HFFc6 (cell line): ENCODE measurements at places on chromosomes 2 and 18. TPM values are rescaled to one million over a fixed set of nuclear protein-coding genes. Genes with fewer than 3 reads are reported as not detected.

CBLN2 gene
- not detected in 3 replicates for total RNA-seq

GRCh38 chr2:174007010-174007409, 41.8 kb upstream of the SP3 start:
- no peak overlapping the region for H3K4me3 ChIP-seq
- H3K4me1 ChIP-seq, result peaks cover 62% of the 10 kb centered on the region
- DNase-seq, result no peak

AQP12A gene
- total RNA-seq, result not detected in 3 replicates

DNA sequence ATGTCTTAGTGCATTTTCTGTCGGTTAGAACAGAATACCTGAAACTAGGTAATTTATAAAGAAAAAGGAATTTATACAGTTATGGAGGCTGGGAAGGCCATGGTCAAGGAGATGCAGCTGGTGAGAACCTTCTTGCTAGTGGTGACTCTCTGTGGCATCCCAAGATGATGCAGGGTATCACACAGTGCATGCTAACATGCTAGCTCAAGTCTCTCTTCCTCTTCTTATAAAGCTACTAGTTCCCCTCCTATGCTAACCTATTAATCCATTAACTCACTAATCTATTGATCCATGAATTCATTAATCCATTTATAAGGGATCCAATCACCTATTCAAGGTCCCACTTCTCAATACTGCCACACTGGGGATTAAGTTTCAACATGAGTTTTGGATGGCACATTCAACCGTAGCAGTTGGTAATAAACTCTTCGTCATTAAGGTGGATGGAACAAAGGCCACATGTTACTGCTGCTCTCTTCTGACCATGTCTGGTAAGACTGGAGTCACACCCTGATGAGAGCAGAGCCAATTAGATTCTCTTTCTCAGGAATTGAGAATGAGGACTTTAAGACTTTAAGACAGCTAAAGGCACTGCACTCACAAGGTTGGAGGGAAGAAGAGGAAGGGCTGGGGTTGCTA, 211.6 kb upstream of the SMAD7 start:
- no peak overlapping the region for H3K4me3 ChIP-seq
- peaks cover 21% of the 10 kb centered on the region for H3K36me3 ChIP-seq
- H3K27me3 ChIP-seq, result no peaks in the 10 kb centered on the region; the same call in 1 of the 2 replicates
- no peak for DNase-seq
- H3K27ac ChIP-seq, result no peak overlapping the region

DNA sequence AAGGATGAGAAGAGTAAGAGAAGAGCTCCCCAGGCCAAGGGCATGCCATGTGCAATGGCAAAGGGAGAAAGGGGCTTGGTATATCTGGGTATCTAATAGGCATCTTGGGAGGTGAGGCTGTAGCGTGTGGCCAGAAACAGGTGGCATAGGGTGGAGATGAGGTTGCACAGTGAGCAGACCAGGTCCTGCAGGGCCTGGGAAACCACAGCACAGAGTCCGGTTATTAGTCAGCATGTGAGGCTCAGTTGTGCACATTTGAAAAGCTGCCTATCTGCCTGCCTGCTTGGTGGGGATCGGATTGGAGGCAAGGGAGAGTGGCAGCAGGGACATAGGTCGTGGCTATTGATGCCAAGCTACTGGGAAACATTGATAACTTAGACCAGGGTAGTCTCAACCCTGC, 190.6 kb downstream of the TPGS2 start:
- no peaks in the 10 kb centered on the region for H3K36me3 ChIP-seq
- peaks cover 36% of the 10 kb centered on the region for H3K4me1 ChIP-seq
- no peak overlapping the region for H3K27ac ChIP-seq
- DNase-seq, result no peak
- no peak overlapping the region for H3K4me3 ChIP-seq
- H3K27me3 ChIP-seq, result no peaks in the 10 kb centered on the region

DNA sequence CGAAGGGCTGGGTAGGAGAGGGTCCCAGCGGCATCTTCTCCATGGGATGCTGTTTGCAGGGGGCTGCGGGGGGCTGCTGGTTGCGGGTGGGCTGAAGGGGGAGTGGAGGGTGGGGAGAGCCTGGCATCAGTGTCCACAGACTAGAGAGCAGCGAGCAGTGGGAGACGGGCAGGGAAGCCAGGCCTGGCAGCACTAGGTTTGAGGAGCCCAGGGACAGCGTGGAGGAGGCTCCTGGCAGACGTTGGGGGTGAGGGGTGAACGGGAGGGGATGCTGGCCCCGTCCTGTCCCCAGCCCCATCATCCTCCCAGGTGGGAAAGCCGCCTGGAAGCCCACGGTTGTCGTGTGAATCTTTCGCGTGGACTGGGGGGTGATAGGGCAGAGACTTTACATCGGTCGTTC, 48.2 kb upstream of the TFCP2L1 start:
- DNase-seq, result no peak
- no peak overlapping the region for H3K27ac ChIP-seq
- H3K4me3 ChIP-seq, result no peak overlapping the region
- H3K27me3 ChIP-seq, result peaks cover 23% of the 10 kb centered on the region
- no peaks in the 10 kb centered on the region for H3K4me1 ChIP-seq

DNA sequence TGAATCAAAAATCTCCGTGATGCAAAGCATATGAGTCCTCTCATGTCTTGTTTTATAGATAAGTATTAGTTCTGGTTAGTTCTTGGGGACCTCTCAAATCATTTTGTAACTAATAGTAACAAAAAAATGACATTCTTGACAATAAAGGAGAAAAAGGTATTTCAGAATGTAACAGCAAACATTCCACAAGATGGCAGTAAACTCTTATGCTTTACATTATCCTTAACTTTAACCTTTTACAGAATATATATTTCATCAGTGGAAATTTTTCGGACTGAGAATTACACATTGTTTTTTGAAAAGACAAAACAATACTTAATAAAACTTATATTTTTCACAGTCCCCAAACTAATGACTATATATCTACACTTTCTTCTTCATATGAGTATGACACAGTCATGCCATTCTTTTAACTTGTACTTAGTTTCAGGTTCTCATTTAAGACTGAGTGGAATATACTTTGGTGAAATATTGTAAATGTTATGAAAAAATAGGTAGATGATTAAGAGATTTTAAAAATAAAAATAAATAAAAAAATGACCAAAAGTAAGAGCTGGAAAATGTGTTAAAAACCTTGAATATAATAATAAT, 142.9 kb upstream of the NXPH2 start:
- no peak for DNase-seq
- no peaks in the 10 kb centered on the region for H3K36me3 ChIP-seq
- no peaks in the 10 kb centered on the region for H3K4me1 ChIP-seq
- H3K27me3 ChIP-seq, result no peaks in the 10 kb centered on the region; the same call in 1 of the 2 replicates

GRCh38 chr2:65436824-65437221, 4.4 kb upstream of the SPRED2 start:
- no peak for DNase-seq
- H3K27ac ChIP-seq, result peak overlapping the region; percentile 99
- H3K36me3 ChIP-seq, result no peaks in the 10 kb centered on the region

FBXO15 gene
- total RNA-seq, result 0.71 and 0.97 TPM in 2 replicates

GRCh38 chr2:155141418-155141817, 442.9 kb downstream of the KCNJ3 start:
- no peaks in the 10 kb centered on the region for H3K4me1 ChIP-seq
- H3K36me3 ChIP-seq, result no peaks in the 10 kb centered on the region
- no peak overlapping the region for H3K4me3 ChIP-seq
- H3K27me3 ChIP-seq, result no peaks in the 10 kb centered on the region

DNA sequence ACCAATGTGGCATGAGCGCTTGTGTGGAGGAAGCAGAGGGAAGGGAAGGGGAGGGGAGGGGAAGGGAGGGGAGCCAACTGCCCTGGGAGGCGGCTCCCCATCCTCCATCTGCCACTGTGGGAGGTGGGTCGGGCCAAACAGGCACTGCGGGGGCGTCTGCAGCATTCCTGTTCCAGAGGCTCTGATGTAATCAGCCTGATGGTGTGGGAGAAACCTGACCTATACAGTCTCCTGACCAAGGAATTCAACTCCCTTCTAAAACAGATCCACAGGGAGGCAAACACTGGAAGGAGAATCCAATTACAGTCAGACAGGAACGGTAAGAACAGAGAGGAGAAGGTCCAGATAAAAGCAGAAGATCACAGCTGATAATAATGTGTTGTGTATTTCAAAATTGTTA, 88.8 kb downstream of the CD8B2 start:
- no peaks in the 10 kb centered on the region for H3K36me3 ChIP-seq
- H3K4me3 ChIP-seq, result no peak overlapping the region
- H3K27ac ChIP-seq, result no peak overlapping the region
- H3K4me1 ChIP-seq, result peaks cover 8% of the 10 kb centered on the region
- DNase-seq, result peak; percentile 4

DNA sequence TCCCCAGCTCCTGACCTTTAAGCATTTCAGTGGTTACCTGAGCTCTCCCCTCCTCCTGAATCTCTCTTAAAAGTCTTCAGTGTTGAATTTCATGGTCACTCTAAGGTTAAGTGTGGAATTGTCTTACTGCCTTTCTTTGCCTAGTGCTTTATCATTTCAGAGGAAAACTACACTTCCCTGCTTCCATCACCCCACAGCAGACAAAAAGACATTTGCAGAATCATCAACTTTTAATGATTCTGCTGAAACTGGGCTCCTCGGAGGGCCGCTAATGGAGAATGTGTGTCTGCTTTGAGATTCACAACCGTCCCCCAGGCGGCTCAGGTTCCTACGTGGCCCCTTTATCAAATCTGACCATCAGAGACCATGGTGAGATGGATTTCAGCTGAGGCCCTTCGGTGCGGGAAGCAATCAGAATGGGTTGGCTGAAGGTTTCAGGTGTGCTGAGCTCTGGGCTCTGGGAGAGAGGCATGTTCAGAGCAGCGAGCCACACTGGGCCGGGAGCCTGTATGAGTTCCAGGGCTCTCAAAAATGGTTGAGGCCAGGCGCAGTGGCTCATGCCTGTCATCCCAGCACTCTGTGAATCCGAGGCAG, 41.9 kb upstream of the TBC1D8 start:
- no peaks in the 10 kb centered on the region for H3K4me1 ChIP-seq
- H3K4me3 ChIP-seq, result no peak overlapping the region
- H3K27me3 ChIP-seq, result peaks cover 35% of the 10 kb centered on the region
- DNase-seq, result no peak

ALLC gene
- total RNA-seq, result not detected in 3 replicates

- no peaks in the 10 kb centered on the region for H3K27me3 ChIP-seq
- H3K4me3 ChIP-seq, result no peak overlapping the region
- DNase-seq, result no peak
Observed at GRCh38 chr2:104804148-104804890, 49.6 kb upstream of the POU3F3 start.

GRCh38 chr2:219576505-219577388, 4.6 kb downstream of the INHA start:
- peaks cover 25% of the 10 kb centered on the region for H3K27me3 ChIP-seq
- H3K36me3 ChIP-seq, result no peaks in the 10 kb centered on the region
- H3K4me3 ChIP-seq, result no peak overlapping the region; the same call in 1 of the 2 replicates
- no peak overlapping the region for H3K27ac ChIP-seq

FAM237A gene
- total RNA-seq, result not detected in 2 replicates

GRCh38 chr2:121640380-121641316, 8.6 kb downstream of the CLASP1 start:
- no peaks in the 10 kb centered on the region for H3K27me3 ChIP-seq
- peaks cover 15% of the 10 kb centered on the region for H3K36me3 ChIP-seq
- H3K27ac ChIP-seq, result no peak overlapping the region
- H3K4me3 ChIP-seq, result no peak overlapping the region
- H3K4me1 ChIP-seq, result peaks cover 43% of the 10 kb centered on the region

DNA sequence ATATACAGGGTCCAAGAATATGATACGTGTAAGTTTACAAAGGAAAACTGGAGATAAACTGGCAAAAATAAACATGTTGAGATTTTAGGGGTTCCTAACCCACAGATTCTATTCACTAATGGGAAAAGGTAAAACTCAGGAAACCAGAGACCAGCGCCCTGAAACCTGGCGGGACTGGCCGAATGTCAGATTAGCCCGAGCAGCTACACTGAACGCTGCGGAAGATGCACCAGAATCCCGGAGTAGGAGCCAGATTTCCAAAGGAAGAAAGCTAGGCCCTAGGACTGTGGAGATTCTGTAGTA, 679 bp upstream of the WDR75 start:
- H3K4me1 ChIP-seq, result peaks cover 16% of the 10 kb centered on the region
- H3K27me3 ChIP-seq, result peaks cover 2% of the 10 kb centered on the region
- no peak overlapping the region; the same call in none of the 2 replicates for H3K4me3 ChIP-seq
- DNase-seq, result no peak
- peak overlapping the region; percentile 99 for H3K27ac ChIP-seq

NT5C1B gene
- total RNA-seq, result not detected in 3 replicates

DNA sequence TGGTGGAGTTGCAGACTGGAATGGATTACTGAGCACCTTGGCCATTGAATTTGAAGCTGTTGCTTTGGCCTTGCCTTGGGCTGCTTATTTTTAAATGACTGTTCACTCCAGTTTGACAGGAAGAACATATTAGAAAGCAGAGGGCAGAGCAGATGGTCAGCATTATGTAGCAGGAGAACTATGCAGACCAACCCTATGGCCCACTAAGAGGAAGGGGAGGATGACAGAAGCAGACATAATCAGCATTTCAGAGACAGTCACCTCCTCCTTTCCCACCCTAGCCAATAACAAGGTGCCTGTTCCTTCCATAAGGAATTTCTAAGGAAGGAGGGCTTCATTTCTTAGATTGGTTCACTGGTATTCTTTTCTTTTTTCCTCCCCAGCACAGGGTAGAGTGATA, 2.4 kb downstream of the CHRNA1 start:
- H3K4me3 ChIP-seq, result no peak overlapping the region
- H3K36me3 ChIP-seq, result no peaks in the 10 kb centered on the region
- no peak overlapping the region for H3K27ac ChIP-seq
- H3K27me3 ChIP-seq, result no peaks in the 10 kb centered on the region
- H3K4me1 ChIP-seq, result peaks cover 46% of the 10 kb centered on the region

EML6 gene
- 0.24 to 0.66 TPM (median 0.62 TPM) in 3 replicates for total RNA-seq

GAREM2 gene
- not detected in 3 replicates for total RNA-seq

GRCh38 chr18:71107244-71107643, 818.4 kb downstream of the SOCS6 start:
- H3K4me1 ChIP-seq, result no peaks in the 10 kb centered on the region
- no peaks in the 10 kb centered on the region; the same call in 1 of the 2 replicates for H3K27me3 ChIP-seq

DNA sequence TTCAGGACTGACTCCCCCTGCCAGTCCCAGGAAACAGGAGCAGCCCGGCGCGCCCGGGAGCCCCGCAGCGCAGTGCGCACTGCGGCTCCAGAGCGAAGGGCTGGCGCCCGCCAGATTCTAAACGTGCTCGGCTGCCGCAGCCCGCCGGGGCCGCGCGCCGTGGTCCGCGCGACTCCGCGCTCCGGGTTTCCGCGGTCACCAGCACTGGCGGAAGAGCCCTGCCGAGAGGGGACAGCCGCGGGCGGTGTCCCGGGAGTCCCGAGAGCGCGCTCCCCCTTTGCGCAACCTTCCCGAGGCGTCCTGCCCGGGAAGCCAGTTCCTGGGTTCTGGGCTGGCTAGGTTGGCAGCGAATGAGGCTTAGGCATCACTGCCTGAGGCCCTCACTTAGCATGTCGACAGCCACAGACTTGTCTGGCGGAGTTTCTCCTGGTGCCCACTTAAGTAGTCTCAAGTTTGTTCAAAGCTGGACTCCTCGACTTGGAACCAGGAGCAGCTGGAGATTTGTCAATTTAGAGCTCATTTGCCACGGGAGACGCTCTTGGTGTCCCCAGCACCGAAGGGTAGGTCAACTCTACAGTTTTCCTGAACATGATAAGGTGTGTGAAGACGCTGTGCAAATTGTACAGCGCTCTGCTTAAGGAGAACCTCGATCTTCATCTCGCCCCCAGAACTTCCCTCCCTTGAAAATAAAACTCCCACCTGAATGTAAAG, 1.5 kb upstream of the VSNL1 start:
- peaks cover 26% of the 10 kb centered on the region for H3K27me3 ChIP-seq
- DNase-seq, result no peak
- H3K4me1 ChIP-seq, result peaks cover 15% of the 10 kb centered on the region
- H3K36me3 ChIP-seq, result no peaks in the 10 kb centered on the region
- H3K4me3 ChIP-seq, result peak overlapping the region; percentile 33

GRCh38 chr18:45667056-45667736, 51.9 kb downstream of the SLC14A2 start:
- peaks cover 58% of the 10 kb centered on the region for H3K4me1 ChIP-seq
- no peak for DNase-seq
- no peak overlapping the region for H3K27ac ChIP-seq
- H3K27me3 ChIP-seq, result peaks cover 5% of the 10 kb centered on the region
- no peak overlapping the region for H3K4me3 ChIP-seq
